ENCODE measurements at places on chromosomes 13 and 19.

DNA sequence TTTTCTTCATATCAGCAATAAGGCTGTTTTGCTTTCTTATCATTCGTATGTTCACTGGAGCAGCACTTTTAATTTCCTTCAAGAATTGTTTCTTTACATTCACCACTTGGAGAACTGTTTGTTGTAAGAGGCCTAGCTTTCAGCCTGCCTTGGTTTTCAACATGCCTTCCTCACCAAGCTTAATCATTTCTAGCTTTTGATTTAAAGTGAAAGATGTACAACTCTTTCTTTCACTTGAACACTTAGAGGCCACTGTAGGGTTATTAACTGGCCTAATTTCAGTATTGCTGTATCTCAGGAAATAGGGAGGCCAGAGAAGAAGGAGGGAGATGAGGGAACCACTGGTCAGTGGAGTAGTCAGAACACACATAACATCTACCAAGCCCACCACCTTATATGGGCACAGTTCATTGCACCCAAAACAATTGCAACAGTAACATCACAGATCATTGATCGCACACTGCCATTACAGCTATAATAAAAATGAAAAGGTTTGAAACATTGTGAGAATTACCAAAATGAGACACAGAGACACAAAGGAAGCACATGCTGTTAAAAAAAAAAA is 181.4 kb upstream of the TUBA3C start:
- no peak for DNase-seq

GRCh38 chr13:40994581-40995230 is 24.4 kb downstream of the ELF1 start:
- no peak for DNase-seq

DNA sequence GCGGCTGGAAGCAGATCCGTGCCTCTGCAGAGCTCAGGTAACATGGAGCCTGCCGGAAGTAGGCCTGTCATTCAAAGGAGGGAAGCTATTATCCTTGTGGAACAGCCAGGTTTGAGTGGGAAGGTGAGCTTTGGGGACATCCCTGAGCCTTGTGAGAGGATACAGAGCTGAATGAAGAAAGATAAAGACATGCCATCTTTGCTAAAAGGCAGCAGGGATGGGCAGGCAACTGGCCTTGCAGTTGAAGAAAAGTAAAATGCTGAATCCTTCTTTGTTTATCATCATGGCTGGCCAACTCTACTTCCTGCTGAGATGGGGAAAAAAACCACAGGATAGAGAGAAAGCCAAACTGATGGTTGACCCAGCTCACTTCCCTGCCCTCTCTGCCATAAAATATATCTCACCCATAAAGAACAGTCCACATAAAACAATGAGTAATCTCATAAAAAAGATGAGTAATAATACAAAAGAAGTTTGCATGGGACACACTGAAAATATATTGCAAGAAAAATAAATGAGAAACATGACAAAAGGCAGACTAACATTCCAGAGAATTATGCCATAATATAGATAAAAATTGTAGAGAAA is 226.3 kb downstream of the DLEU7 start:
- DNase-seq: no peak

DNA sequence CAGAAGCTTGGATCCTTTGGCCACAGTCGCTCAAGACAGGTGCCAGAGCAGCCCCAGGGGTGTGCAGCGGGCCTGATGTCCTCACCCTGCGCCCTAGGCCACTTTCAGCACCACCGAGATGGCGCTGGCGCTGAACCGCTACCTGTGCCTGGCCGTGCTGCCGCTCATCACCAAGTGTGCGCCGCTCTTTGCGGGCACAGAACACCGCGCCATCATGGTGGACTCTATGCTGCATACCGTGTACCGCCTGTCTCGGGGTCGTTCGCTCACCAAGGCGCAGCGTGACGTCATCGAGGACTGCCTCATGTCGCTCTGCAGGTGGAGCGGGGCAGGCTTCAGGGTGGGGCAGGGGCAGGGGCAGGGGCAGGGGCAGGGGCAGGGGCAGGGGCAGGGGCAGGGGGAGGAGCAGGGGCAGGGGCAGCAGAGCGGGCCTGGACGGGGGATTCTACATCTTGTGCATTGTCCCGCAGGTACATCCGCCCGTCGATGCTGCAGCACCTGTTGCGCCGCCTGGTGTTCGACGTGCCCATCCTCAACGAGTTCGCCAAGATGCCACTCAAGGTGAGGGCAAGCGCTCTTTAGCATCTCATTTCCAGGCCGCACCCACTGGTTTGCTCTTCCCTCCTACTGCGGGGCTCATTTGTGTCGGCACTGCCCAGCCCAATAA is 69.1 kb downstream of the RYR1 start:
- DNase-seq: no peak

DNA sequence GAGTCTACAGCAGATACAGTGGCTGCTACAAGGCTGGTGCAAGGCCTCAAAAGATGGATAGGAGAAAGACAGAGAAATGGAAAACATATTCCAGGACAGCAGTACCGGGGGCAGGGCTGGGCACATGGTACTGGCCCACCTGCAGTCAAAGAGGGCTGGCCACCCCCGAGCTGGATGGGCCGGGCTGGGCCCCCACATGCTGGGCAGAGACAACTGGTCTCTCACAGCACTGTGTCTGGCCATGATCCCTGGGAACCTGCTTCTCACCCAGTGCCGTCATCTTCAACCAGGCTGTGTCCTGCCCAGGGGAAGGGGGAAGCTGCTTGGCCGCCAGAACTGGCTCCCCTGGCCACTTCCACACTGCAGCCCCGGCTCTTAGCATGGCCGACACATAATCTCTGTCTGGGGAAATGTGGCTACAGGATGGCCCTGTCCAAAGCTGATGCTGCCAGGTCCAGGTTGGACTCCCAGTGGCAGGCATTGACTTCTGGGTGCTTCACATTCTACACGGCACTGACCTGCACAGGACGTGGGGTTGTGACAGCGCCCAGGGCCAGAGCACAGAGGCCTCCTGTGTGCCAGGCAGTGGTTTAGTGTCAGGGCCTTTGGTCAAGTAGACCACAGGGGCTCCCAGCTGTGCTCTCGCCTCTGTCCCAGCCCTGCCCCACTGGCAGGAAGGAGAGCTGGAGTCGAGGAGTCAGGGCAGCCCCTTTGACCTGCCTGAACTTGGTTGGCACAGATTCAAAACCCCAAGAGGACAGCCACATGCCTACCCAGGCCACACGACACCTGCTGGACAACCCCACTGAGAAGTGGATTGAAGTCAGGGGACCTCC is 21.7 kb downstream of the PEPD start:
- no peak for DNase-seq

GRCh38 chr19:51296336-51297093 is 14.9 kb upstream of the IGLON5 start:
- no peak for DNase-seq

- DNase-seq: no peak
These were observed 144.6 kb downstream of the NBEA start for GRCh38 chr13:35086667-35087066.

DNA sequence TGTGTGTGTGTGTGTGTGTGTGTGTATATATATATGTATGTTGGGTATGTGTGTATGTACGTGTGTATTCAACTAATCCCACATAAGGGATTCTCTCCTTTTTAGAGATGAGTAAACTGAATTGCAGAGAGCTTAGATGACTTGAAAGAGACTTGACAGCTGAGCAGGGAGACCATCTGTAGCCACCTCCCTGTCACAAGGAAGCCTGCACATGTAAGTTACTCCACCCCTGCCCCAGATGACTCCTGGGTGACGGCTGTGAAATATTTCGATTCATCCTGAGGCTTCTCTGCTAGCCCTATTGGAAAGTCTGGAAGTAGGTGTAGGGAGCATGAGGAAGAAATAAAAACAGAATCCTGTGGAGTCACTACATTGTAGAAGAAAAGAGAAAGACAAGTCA is 480.4 kb downstream of the FOXO1 start:
- no peak for DNase-seq

- no peak for DNase-seq
These were observed 71.9 kb downstream of the FLT1 start for GRCh38 chr13:28423010-28423409.

DNA sequence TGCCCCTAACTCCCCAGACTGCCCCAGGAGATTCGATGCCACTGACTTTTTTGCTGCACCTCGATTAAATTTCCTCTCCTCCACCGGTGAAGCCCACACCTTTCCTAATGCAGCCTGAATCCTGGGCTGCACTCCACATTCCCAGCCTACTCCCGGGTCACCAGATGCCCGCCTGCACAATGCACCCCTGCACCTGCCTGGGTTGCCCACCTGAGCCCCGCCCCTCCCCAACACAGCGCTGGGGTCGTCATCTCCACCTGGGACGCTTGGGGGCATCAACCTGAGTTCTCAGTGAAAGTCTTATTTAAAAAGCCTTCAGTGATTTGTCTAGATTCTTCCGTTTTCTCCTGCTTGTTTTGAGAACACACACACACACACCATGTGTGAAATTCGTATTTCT is 24.5 kb upstream of the DPP9 start:
- no peak for DNase-seq

- no peak for DNase-seq
These were observed 154.2 kb upstream of the MAB21L1 start for GRCh38 chr13:35630551-35631275.

DNA sequence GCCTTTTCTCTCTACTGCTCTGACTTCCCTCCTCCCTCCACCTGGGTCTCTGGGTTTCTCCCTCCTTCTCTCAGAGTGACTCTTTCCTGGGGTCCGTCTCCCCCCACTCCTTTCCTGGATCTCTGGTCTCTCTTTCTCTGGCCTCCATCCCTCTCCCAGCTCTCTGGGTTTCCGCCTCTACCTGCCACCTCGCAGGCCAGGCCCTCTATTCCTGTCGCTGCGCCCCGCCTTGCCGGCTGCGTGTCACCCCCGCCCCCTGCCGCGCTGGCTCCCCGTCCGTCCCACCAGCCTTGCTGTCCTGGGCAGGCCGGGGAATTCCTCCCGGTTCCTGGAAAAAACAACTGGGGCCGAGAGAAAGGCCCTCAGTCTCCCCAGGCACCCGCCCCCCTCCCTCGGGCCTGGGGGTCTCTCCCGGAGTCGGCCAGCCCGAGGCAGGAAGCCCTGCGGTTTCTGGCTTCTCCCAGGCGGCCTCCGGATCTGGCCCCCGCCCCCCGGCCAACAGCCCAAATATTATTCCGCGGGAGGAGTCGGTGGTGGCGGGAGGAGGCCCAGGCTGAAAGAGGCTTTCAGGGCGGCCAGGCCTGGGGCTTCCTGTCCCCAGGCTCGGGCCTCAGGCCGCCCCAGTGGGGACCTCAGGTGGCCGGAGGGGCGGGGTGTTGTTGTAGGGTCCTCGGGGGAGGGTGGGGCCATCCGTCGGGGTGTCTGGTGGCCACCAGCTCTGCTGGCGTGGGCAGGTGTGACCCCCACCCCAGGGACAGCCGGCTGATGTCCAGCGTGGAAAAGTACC is 9.3 kb downstream of the IRF2BP1 start:
- no peak for DNase-seq

DNA sequence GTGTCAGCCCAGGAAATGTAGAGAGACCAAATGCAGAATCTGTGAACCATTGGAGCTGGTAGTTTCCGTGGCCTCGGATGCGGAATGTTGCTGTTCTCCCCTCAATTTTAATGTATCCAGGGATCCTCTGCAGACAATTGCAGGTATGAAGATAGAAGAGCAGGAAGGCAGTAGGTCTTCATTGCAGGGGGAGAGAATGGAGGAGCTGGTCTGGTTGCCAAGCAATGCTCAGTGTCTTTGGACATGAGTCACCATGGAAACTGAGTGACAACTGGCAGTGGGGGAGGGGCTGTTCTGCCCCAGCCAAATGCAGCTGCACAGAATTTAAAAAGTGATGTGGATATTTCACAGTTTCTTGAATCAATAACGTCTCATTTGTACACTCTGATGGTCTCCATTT is 56.1 kb upstream of the ZNF835 start:
- DNase-seq: no peak

GRCh38 chr13:92984151-92984550 is 242.5 kb upstream of the GPC6 start:
- DNase-seq: no peak

DNA sequence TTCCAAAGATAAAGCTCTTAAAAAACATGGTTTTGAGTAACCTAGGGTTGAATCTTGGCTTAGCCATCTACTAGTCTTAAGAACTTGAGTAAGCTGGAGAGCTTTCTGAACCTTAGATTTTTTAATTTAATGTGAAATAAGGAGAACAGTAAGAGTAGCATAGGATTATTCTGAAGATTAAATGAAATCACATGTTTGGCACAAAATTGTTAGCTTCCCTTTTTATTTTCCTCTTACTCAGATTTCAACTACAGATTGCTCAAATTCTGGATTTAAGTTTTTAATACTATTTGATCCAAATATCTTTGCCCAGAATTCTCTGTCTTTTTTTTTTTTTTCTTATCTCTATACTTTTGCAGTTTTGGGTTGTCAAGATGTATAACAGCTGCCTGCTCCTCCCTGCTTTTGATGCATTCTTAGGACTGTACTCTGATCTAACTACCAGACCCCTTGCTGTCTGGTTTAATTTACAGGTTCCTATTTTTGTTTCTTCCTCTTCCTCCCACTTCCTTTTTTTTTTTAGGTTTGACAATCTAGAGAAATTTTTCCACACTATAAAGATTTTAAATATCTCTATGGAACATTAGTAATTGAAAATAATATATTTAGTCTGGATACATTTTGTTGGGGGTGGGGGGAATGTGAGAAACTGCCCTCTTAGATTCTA is 12.3 kb downstream of the POMP start:
- no peak for DNase-seq

- no peak for DNase-seq
These were observed 37.6 kb downstream of the ZNF493 start for GRCh38 chr19:21434516-21434915.

GRCh38 chr19:30559446-30559845 is 187.3 kb downstream of the ZNF536 start:
- DNase-seq: no peak

- DNase-seq: no peak
These were observed 316.8 kb downstream of the ATP8A2 start for GRCh38 chr13:25688536-25688935.

DNA sequence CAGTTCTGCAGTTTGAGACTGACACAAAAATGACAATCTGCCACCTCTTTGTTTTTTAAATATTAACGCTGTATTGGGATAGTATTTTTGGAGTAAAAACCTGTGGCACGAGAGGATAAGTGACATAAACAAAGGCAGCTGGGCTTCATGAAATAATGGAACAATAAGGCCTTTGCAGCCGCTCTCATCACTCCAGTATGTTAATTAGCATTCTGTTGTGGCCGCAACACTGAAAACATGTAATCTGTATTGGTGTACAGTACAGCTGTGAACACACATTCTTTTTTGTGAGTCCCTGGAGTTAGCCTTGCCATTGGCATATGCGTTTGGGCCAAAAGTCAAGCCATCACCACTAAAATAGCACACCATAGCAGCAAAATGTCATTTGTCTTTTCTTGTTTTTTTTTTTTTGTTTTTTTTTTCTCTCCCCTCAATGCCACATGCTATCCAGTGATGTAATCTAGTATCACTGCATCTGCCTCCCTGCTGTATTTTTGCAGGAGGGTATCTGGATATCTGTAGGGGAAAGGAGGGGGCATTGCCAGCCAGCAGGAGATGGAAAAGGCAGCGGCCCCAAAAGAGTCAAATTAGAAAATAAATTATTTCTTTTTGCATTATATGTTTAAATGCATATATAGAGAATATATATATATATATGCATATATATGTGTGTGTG is 885 bp upstream of the ZNF536 start:
- DNase-seq: no peak

GRCh38 chr19:47520343-47520806 is 5.5 kb upstream of the NAPA start:
- no peak for DNase-seq

Measured in cerebellar nuclear complex (tissue), 1 donor.